ENCODE measurements at places on chromosomes 16 and 17. TPM values are rescaled to one million over a fixed set of nuclear protein-coding genes. Genes with fewer than 3 reads are reported as not detected.

PFAS gene
- 33.6 TPM for total RNA-seq

- no peak for DNase-seq
Observed at GRCh38 chr17:63550817-63551639, 751 bp downstream of the DCAF7 start.

- no peak for DNase-seq
Observed at GRCh38 chr17:49969795-49970389, 902 bp downstream of the DLX4 start.

SLC2A4 gene
- 0.46 TPM for total RNA-seq

DNA sequence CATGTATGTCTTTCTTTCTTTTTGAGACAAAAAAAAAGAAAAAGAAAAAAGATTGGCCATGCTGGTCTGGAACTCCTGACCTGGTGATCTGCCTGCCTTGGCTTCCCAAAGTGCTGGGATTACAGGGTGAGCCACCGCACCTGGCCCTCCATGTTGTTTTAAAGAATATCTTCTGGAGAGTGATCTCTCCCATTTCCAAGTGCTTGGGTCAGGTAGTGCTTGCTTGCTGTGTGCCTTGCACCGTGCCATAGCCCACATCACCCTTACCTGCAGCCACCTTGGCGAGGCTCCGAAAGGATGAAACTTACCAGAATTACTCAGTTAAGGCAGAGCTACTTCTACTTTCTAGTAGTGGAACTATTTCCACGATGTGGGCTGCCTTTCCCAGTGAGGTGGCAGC, 19.0 kb upstream of the KDM6B start:
- DNase-seq: peak; percentile 14
